ENCODE measurements at places on chromosomes 12 and 14. TPM values are rescaled to one million over a fixed set of nuclear protein-coding genes. Genes with fewer than 3 reads are reported as not detected.

DNA sequence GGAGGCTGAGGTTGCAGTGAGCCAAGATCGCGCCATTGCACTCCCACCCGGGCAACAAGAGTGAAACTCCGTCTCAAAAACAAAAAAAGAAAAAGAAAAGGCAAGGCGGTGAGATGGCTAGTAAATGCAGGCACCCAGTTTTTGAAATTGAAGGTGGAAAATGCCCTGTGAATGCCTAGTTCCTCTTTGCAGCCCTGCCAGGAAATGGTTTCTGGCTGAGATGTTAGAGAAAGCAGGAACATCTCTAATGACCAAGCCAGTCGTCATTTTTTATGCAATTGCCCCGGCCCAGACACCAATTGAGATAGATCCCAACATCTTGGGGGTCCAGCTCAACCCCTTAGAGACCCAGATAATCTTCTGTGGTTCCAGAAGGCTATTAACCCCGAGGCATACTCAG lies 17.0 kb downstream of the SLC8A3 start:
- no peak for DNase-seq

The FOXN4 gene
- not detected for total RNA-seq

The LRTM2 gene
- not detected for total RNA-seq

DNA sequence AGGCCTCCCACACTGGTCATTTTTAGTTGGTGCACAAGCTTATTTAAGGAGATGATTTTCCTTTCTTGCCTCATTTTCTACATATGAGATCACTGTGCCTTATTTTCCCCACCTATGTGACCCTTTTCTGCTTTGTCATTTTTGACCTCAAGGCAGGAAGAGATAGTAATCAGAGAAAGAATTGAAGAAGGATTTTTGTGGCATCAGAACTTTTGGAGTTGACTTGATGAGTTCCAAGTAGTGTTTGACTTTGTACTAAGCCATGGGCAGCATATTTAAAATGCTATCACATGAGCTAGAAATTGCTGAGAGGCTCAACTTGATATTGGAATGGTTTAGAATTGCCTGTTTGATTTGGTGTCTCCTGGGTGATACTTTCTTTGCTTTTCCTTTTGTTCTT lies 440.8 kb downstream of the AEBP2 start:
- no peak for DNase-seq

DNA sequence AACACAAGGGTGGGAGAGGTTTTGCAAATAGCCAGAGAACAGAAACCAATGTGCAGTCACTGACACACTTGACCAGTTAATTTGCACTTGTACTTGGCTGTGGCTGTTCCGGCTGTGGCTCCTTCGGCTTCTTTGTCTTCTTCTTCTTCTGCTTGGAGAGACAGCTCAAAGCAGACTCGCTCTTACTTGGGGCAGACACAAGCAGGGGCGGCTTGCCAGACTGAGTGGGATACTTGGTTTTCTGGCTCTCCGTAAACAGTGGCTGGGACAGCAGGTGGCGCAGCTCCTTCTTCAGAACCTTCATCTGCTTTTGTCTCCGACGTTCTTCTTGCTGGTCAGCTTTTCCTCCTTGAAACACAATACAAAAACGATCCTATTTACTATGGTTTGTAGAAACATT lies 25.0 kb downstream of the OTUB2 start:
- DNase-seq = no peak

The NUAK1 gene
- 3.8 TPM for total RNA-seq

The AKAP6 gene
- total RNA-seq = 7.6 TPM

The MIP gene
- not detected for total RNA-seq

The BCDIN3D gene
- 4.7 TPM for total RNA-seq

The RBP5 gene
- 2.0 TPM for total RNA-seq

DNA sequence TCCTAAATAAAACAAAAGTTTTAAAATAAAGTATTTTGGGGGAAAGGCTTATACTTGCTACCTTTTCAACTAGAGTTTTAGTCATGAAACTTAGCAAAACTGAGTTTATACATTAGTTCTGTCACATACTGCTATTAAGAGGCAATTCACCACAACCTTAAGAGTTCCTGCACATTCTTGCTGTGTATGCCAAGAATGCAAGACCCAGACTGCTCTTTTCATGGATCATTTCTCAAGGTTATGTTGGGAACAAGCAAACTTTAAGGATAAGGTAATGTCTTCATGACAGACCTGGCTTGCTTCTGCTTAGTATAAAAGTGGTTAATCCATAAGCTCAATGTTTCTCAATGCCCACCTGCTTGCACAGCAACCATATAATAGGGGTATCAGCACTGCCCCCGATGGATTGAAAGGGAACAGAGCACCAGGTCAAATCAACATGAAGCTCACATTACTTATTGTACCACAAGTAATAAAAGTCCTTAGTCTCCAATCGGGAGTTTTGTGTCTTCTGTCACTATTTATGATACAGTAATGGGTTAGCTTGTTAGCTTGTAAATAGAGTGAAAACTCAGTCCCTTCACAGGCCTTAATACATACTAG lies 67.6 kb downstream of the KIF21A start:
- DNase-seq = no peak

GRCh38 chr12:95733141-95733825 lies 57.3 kb downstream of the NTN4 start:
- no peak for DNase-seq

DNA sequence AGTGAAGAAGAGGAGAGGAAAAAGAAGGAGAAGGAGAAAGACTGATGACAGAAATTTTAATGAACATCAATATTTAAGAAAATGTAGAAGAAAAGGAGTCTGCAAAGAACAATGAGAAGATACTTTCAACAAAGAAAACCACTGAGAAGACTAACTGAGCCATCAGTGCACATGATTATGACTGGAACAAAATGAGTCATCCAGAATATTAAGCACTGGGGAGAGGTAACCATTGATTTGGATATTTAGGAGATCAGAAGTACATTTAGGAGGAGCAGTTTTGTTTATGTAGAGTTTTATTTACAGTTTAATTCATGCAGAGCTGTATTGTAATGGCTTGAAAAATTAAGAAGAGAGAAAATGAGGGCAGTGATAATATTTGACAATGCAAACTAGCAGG lies 159.1 kb downstream of the C12orf50 start:
- DNase-seq = no peak

- no peak for DNase-seq
Measured at GRCh38 chr14:77068517-77069200, 29.4 kb upstream of the CIPC start.

GRCh38 chr14:23085458-23085857 lies 9.5 kb downstream of the ACIN1 start:
- DNase-seq = no peak

GRCh38 chr12:4857472-4858291 lies 52.0 kb upstream of the KCNA1 start:
- DNase-seq = peak; percentile 81

DNA sequence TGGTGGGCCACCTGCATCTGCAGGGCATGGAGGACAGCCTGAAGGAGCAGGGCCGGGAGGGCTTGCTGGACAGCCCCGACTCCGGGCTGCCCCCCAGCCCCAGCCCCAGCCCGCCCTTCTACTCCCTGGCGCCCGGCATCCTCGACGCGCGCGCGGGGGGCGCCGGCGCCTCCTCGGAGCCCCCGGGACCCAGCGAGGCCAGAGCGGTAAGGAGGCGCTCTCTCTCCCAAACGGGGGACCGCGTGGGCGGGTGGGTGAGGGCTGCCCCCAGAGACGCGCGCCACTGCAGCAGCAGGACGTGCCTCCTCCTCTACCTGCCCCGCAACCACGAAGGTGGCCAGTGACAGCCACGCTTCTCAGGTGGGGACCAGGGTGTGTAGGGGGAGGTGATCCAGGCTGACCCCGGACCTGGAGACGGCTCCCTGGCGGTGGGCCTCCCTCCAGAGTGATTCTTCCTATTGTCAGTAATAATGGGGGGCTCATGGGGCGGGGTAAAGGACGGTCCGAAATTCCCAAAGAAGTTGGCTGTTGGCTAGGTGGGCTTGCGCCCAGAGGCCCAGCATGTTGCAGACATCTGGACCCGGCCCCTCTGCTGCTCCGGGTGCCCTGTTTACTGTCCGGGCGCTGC lies 652 bp downstream of the RFLNA start:
- DNase-seq = peak; percentile 40

DNA sequence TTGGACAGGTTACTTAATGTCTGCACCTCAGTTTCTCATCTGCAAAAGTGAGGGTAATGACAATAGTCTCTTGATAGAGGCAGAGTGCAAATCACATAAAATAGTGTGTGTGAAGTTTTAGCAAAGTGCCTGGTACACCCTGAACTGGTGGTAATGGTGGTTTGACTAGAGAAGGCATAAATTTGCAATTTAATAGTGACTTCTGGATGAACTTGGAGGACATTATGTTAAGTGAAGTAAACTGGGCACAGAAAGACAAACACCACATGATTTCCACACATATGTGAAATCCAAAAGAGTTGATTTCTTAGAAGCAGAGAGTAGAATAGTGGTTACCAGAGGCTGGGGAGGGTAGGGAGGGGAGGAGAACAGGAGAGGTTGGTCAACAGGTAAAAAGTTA lies 54.8 kb upstream of the FUT8 start:
- no peak for DNase-seq

DNA sequence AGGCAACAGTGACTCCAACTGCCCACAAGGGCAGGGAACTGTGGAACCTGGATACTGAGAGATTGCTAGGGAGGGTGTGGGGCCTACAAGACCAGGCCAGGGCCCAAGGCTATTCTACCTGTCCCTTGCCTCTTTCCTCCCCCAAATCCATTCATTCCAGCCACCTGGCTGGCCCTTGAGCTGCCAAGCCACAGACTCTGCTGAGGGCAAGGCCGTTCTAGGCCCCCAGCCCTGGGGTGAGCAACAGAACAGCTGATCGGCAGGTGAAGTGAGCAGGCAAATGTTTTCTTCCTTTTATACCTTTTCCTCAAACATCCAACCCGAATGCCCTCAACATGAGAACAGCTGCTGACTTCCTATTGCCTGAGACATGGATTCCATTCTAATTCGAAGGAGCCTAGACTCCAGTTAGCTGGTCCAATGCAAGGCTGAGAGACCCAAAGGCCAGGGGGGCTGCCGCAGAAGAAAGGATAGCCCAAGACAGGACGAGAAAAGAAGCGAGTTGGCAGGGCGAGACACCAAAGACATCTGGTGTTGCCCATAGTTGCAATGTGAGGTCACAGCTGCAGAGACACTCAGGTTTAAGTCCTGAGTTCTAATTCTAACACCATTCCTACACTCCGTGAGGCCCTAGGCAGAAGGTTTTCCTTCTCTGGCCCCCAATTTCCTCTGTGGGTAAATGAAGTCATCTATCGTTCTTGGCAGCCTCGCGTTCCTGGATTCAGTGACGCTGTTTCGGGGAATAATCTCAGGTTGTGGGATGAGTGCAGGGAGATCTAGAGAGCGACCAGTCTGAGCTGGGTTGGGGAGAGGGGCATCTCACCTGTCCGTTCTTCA lies 1.7 kb downstream of the C1QL4 start:
- no peak for DNase-seq

- DNase-seq = no peak
Measured at GRCh38 chr14:77615361-77616132, 890 bp downstream of the SPTLC2 start.

GRCh38 chr12:26524862-26525465 lies 308.0 kb downstream of the ITPR2 start:
- DNase-seq = no peak

DNA sequence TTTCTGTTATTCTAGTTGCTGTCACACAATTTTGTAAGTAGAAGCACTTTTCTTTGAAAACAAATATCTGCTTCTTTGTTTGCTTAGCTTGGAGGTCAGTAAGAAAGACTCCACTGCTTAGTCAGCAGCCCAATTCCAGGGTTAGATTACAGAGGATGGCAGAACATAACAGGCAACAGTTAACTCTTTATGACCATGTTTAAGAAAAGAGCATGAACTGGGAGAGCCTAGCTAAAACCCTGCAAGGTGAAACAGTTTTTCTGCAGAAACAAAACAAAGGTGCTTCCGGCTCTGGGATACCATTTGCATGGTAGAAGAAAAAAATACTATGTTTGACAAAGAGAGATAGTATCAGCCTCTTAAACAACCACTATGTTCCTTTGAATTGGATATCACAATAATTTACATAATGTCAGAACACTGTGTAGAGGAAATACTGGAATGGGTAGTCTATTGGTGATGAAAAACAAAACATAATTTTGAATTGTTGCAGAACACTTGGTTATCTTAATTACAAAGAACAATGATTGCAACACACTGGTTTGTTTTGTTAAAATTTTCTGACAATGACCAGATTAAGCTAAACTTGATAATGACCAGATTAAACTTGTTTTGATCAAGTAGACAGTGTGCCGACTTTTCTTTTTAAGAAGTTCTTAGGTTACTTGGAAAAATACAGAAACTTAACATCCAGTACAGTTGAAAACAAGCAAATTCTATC lies 22.4 kb upstream of the PPM1H start:
- DNase-seq = no peak

DNA sequence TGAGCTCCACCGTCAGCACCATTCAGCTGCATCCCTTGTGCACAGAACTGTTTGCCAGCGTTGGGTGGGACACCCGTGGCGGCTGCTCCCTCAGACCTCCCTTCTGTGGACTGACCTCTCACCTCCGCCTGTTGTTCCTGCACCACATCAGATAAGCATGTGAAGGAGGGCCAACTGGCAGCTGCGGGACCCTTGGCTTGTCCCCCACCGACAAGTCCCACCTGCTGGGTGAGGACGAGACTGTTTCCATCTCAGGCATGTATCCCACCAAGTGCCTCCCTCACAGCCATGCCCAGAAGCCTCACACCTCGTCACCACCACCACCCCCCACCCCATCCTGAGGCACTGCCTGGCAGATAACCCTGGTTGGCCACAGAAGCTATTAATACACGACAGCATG lies 18.6 kb upstream of the TEAD4 start:
- DNase-seq = no peak

The ESPL1 gene
- total RNA-seq = 9.6 TPM

- no peak for DNase-seq
Measured at GRCh38 chr12:10408842-10409241, 715 bp downstream of the KLRC4 start.

GRCh38 chr14:61125867-61126572 lies 145.0 kb downstream of the SLC38A6 start:
- DNase-seq = no peak

DNA sequence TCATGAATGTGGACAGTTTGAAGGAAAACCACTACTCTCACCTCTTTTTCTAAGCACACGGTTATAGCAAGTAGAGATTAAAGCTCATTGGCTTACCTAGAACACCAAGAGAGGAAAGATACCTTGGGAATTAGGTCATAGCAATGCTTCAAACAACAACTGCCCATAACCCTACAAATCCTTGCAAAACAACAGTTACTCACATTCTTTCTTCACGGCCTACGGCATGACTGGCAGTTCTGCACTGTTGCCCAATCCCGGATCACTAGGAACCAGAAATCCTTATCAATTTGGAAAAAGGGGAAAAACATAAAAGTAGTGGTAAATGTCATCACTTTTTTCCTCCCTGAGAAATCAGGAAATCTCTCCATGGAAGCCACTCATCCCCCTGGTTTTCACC lies 9.6 kb upstream of the ISM2 start:
- no peak for DNase-seq

GRCh38 chr12:26195641-26196420 lies 458 bp downstream of the SSPN start:
- peak; percentile 67 for DNase-seq

The SYNJ2BP gene
- 57.0 TPM for total RNA-seq

DNA sequence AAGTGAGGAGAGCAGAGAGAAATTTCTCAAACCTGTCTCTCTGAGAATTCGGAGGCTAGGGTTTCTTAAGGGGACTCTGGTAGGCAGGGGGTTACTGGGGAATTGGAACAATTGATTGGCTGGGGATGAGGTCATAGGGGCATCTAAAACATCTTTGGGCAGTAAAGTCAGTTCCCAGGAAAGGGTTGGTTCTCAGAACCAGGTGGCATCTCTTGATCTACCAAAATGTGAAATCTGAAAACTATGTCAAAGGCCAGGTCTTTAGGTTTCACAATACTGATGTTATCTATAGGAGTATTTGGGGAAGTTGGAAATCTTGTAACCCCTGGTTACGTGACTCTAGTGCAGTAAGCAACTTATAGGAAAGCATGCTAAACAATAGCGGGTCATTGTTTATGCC lies 6.9 kb downstream of the C12orf75 start:
- DNase-seq = no peak

All from left colon (tissue), 2 donors.